ENCODE measurements at places on chromosomes 6 and 20.

DNA sequence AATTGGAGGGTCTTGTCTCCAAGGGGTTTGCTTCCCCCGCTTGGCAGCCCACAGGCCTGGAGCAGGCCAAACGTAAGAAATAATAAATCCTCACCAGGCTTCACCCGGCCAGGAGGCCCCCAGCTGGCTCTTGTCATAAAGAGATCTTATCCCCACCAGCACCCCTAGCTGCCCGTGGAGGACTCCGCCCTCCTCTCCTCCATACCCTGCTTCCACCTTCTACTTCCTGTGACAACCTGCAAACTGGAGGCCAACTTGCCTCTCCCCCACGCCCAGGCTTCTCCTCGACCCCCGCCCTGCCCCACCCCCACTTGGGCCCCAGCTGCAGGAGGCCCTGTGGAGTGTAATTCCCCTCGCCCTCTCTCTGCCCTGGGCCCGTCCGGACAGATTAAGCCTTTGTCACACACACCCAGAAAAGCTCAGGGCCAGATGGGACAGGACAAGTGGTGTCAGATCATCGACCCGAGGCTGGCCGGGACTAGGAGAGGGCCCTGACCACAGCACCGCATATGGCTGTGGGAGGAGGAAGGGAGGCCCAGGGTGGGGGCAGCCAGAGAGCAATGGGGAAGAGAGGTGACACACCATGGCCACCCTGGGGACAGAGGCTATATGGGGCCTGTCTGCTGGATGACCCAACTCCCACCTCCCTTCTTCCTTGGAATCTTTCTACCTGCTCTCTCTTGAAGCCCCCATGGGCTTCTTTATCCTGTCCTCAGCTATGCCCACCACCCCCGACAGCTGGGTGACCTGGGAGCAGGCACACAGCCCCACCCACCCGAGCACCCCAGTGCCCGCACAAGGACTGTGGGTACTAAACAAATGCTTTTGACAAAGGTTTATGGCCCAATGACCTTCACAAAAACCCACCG lies 3.9 kb downstream of the NOL4L start:
- DNase-seq = no peak

DNA sequence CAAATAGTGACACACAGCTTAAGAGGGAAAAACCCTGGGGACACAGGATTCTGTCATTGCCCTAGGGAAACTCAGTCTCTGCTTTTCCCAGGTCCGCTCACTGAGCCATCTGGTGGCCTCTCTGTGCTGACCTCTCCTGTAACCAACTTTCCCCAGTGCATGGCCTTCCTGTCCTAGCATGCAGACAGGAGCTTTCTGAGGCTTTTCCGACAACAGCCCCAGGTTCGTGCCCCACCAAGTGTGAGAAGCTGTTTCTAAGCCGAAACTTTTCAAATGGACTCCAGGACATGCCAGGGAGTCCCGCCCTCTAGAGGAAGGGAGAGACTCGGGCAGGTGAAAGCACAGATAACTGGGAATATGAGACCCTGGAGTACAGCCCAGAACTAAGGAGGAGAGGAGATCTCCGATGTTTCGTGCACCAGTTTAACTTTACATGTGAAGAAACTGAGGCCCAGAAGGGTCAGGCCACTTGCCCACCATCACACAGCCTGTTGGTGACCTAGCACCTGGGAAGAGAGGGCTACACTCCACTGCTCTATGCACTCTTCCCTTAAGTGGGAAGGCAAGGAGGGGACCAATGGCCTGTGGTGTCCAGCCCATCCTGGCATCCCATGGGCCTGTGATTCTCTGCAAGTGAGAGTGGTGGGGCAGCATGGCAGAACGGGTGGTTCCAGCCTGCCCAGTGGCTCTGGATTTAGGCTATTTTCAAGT lies 46.2 kb downstream of the RPP40 start:
- no peak for DNase-seq

DNA sequence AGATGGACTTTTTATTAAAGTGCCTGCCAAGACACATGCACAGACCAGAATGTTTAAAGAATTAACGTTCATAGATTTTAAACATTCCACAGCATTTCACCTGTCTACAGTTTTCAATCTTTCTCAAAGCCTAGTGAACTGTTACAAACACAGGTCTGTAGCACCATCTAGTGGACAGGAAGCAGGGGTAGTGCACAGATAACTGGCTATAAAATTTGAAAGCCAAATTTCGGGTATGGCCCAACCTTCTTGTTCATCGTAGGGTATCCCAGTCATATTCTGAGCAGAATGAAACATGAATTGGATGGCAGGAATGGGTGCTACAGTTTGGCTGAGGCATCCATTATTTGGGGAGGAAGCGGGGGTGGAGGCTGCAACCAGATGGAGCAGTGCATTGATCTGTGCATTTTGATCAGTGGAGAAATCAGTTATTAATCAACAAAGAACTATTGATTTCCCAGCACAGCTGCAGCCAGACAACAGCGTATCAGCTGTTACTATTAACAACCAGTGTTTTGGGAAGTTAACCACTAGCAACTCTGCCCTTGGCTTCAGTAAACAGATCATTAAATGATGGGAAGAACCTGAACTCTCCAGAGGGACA lies 56.1 kb upstream of the B3GAT2 start:
- peak; percentile 84 for DNase-seq

DNA sequence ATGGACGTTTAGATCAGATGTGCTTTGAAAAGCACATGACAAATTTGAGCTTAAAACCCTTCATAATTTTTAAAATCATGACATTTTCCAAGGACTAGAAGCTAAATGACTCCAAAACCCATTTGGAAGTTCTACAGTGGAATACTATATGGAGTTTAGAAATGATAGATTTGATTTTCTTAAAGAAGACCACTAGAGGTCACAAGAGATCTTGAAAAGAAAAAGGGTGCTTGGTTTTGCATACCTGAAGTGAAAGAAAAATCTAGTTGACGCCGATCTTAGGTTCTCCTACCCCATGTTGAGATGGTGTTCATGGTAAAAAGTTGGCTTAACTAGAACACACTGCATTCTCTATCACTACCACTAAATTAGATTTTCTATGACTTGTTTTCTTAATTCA lies 31.5 kb downstream of the CFAP61 start:
- peak; percentile 73 for DNase-seq

GRCh38 chr6:85798931-85799652 lies 156.4 kb upstream of the SYNCRIP start:
- DNase-seq = no peak

- DNase-seq = no peak
These were observed 12.7 kb downstream of the DEF6 start for GRCh38 chr6:35310265-35310831.

- DNase-seq = peak; percentile 63
These were observed 4.8 kb downstream of the PHF20 start for GRCh38 chr20:35776513-35777101.

DNA sequence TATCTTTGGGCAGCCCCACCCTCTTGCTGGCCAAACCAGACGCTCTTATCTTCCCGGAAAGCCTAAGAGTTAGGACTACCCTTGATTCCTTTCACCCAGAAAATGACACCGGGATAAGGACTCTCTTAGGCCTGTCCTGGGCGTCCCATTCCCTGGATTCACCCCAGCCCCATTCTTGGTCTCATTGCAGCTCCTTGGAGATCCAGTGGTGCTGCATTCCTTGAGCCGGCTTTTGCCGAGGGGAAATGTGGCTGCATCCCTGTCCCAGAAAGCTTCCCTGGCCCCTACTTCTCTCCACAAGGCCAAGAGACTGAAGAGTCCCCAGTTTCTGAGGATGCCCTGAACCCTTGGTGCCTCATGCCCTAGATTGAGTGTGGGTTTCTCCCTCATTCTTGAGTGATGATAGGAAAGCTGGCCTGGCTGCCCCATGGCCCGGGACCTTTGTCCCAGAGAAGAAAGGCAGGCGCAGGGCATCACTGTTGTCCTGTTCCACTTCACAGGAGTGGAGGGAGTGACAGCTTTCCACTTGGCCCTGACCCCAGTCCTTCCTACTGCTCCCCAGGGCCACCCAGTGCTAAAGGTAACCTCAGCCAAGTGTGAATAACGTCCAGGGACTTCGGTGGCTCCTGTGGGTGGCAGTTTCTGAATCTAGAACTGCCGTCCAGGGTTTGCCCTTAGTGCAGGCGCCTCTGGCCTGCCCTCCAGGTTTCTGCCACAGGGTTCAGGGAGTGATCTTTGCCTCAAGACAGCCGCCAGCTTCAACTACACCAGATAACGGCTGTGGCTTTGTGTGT lies 42.7 kb upstream of the MYL9 start:
- DNase-seq = no peak

DNA sequence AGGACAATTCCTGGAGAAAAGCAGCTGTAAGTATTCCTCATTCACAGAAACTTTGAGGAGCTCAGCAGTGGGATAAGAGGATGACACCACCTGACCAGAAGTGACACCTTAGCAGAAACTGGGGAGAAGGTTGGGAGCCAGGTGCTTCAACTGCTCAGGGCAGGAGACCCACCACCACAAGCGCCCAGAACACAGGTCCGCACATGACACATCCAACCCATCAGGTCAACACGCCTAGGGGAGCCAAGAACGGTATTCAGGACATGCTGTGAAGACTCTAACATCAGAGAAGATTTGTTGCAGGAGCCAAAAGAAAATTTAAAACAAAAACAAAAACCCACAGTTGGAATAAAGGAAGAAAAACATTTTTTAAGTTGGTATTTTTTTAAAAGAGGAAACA lies 50.5 kb downstream of the SLC23A2 start:
- DNase-seq = no peak

- no peak for DNase-seq
These were observed 155.9 kb downstream of the NFATC2 start for GRCh38 chr20:51386586-51386985.

DNA sequence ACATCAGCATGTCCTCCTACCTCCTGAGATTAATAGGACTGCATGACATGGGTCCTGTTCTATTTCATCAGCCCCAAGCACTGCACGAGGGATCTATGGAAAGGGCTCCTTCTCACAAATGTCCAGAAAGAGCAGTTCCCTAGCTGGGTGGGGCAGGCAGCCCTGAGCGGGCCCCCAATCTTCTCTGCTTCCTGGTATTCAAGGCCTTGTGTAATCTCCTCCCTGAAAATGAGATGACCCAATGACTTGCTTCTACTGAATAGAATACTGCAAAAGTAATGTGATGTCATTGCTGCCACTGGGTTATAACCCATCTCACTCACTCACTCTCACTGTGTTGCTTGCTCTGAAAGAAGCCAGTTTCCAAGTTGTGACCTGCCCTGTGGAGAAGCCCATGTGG lies 126.4 kb downstream of the OPRM1 start:
- DNase-seq = no peak

GRCh38 chr6:105645958-105646357 lies 243.1 kb upstream of the PREP start:
- no peak for DNase-seq

- no peak for DNase-seq
These were observed 3.9 kb downstream of the ATXN1 start for GRCh38 chr6:16757332-16757731.

GRCh38 chr6:113187661-113188060 lies 669.5 kb upstream of the MARCKS start:
- no peak for DNase-seq

- DNase-seq = no peak
These were observed 21.2 kb upstream of the CCN6 start for GRCh38 chr6:112032728-112033127.

DNA sequence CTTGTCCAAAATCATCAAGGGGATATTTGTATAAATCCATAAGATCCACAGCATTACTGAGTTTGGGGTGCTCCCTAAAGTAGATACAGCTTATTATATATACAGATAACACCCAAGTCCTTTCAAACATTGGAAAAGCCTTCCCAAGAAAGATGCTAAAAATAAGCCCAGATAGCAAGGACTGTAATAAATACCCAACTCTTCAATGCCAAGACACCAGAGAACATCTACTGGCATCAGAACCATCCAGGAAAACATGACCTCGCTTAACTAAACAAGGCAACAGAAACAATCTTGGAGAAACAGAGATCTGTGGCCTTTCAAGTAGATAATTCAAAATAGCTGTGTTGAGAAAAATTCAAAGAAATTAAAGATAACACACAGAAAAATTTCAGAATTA lies 761.4 kb downstream of the GRIK2 start:
- no peak for DNase-seq

- DNase-seq = no peak
These were observed 771.4 kb upstream of the DEFB115 start for GRCh38 chr20:30486103-30486478.

- no peak for DNase-seq
These were observed 10.3 kb downstream of the RSPO4 start for GRCh38 chr20:991850-992249.

GRCh38 chr6:93663111-93663510 lies 243.8 kb upstream of the EPHA7 start:
- no peak for DNase-seq

- no peak for DNase-seq
These were observed 60.7 kb upstream of the SMLR1 start for GRCh38 chr6:130766239-130767144.

- no peak for DNase-seq
These were observed 49.5 kb downstream of the SRC start for GRCh38 chr20:37395410-37395797.

- DNase-seq = no peak
These were observed 5.8 kb downstream of the SPO11 start for GRCh38 chr20:57335392-57335791.

DNA sequence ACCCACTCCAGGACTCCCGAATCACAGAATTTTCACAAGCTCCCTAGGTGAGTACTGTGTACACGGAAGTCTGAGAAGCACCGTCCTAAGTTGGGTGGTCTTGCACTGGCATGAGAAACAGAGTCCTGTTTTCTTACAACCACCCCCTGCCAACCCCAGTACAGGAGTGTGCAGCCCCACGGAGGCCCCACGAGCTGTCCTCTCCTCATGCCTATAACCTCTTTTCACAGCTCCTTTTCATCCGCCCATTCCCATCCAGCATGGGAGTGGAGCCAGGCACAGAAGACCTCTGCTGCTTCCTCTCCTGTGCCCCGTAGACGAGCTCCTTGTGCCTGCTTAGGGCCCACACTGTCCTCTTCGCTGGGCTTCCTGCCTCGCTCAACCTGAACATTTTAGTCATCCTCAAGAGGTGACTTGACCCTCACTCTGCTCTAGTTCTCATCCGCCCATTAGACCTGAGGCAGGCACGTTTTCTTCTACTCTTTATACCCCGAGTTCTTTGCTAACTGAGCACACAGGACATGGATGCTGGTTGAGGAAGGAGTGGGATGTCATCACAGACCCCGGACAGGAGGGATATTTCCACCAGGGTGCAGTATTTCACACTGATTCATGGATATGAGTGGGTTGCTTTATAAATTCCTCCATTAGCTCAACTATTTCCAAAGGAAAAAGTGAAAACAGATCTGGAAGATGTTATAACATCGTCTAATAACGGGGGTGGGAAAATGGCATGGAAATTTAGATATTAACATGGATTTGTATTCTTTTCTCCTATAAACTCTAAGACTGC lies 160.5 kb downstream of the TTLL2 start:
- DNase-seq = no peak

GRCh38 chr6:18308070-18308735 lies 43.9 kb upstream of the DEK start:
- DNase-seq = no peak

- DNase-seq = no peak
These were observed 3.4 kb downstream of the LINC00237 start for GRCh38 chr20:21102603-21103311.

- DNase-seq = no peak
These were observed 1.9 kb downstream of the CST7 start for GRCh38 chr20:24950836-24951525.

Measured in NCI-H1105 treated with DMSO at 0.1 percent for 48 hours (cell line).